ENCODE measurements at places on chromosomes 7 and 10.
A peak's percentile ranks its signal among the peaks of the same experiment; 100 is the strongest.

DNA sequence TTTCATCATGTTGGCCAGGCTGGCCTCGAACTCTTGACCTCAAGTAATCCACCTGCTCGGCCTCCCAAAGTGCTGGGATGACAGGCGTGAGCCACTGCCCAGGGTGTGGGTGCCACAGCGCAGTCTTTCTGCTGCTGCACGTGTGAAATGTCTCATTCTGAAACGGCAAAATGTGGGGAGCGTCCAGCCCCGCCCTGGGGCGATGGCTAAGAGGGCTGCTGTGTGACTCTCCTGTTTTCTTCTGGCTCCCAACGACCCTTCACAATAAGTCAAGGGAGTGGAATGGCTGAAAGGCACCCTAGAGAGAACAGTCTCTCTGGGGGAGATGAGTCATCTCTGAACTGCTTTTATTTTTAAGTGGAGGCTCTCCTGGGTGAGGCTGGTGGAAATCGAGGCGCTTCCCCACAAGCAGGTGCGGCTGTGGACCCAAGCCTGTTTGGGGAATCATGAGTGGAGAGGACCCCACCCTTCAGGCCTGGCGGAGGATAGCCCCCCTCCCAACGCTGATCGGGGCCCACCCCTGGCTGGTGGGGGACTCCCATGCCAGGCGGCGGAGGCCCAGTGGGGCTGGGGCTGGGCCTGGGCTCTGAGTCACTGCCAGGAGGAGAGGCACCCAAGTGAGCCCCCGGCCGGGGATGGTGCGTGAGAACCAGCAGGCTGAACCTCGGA, 18.0 kb downstream of the ADAP1 start:
- no peak for DNase-seq

DNA sequence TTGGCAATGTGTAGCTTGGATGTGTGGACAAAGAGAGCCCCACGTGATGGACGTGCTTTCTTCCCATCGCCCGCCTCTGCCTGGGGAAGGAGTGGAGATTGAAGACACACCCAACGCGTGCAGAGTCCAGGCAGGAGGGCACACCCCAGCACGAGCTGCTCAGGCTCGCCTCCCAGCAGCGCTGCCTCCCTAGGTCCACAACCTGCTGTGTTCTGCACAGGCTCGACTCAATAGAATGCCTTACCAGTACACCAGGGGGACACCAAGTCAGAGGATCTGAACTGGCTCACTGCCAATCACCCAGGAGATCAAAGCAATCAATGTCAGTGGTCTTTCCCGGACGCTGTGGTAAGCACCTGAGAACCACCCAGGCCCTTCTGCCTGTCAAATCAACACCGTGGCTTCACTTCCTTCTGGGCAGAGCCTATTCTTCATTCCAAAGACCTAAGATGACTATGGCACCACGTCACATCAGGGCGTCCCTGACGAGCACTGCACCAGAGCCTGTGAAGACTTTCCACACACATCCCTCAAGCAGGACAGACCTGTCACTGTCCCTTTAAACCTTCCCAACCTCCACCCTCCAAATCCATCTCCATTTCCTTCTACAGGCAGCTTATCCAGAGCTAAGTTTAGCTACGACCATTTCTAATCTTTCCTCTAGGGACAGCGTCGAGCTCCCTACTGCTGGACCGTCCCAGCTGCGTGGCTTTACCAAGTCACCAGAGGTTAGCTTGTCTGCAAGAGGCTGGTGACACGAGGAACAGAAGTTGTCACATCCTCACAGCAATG, 72.3 kb downstream of the AMZ1 start:
- DNase-seq = no peak

DNA sequence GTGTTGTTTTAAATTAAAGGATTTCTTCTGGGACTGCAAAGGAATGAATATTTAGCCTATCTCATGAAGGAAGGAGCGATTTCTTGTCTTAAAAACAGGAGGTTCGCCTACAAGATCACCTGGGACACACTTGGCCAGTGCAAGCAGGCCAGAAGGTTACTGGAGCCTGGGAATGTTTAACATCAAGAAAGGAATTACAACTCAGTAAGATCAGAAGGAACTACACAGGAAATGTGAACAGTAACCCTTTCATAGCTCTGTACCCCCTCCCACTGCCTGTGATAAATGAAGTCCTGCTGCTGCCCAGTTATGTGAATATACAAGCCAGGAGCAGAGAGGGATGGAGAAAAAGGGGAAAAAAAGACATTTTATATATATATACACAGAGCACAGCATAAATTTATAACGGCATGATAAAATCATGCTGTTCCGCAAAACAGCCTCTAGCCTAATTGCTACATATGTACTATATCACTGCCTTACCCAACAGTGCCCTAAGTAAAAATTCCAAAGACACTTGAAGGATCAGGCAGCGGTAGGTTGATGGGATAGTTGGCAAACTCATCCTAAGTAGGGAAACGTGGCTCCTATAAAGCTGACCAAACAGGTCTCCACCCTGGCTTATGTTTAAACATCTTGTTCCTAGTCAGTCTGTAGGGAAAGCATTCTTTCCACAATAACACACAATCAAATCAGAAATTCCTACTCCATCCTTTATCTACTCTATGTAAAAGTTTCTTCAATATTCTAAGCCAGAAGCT, 63.8 kb downstream of the ZNF438 start:
- no peak for DNase-seq

DNA sequence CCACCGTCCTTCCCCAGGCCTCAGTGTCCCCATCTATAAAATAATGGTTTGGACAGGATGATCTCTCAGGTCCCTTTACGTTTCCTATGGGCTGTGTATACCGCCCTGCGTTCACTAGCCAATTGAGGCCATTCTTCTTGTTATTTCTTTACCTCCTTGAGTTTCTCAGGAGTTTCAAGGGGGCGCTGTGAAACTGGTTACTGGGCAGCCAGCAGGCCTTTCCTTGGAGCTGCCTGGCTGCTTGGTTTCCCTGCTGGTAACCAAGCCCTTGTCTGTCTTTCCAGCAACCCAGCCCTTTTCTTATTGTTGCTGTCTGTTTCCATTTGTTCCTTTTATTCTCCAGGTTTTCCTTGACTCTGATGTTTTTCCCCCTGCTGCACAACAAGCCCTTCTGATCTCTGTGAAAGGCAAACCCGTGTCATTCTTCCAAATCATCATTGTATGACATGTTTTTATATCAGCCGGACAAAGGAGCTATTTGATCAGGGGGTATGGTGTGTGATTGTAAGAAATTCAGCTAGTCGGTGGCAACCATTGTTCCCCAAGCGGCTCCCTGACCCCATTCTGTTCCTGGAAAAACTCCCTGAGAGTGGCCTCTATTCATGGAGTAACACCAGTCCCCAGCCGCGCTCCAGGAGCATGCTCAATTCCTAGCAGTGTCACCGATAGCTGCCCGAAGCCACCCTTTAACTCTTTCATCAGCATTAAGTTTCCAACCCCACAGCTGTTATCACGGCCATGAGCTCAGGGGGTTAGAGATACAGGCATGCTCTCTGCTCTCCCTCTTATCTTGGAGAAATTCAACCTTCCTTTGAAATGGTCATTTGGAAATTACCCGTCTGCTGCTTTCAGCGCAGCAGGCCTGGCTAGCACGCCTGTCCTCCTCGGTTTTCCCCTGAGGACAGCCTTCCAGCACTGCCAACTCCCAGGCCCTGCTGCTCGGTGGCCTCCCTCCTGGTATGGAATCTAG, 26.6 kb downstream of the FGF8 start:
- no peak for DNase-seq

DNA sequence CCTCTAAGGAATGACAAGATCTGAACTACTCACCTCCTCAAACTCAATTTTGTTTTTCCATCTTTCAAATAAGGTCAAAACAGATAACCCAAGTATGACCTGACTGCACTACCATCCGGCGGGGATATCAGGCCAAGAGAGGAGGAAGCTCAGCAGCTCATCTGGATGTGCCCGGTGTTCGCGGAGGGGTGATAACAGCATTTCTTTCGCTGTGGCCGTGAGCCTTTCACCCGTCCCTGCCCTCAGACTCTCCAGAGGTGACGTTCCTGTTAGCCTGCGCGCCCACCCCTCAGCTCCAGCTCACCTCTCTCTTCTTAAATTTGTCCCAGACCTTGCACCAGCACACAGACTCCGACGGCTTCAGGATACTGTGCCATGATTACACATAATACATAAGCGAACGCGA, 526 bp downstream of the ZNF248 start:
- peak; percentile 3 for DNase-seq

- no peak for DNase-seq
Observed at GRCh38 chr7:55020466-55020871, 1.7 kb downstream of the EGFR start.

DNA sequence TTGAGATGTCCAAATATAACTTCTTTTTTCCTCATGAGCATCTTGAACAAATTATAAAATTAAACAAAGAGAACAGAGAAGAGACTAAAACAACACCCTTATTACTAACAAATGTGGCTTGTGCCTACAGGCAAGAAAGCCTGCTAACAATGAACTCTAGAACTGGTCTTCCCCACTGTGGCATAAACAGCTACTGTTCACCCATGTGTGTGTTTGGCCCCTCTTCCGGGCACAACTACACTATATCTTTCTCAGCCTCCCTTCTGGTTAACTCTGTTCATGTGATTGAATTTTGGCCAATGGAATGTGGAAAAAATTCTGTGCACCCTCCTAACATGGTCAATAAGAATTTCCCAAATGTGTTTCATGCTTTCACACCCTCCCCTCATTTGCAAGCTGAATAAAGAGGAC, 117.0 kb downstream of the KBTBD2 start:
- no peak for DNase-seq

Data from stimulated activated CD8-positive, alpha-beta memory T cell treated with anti-CD3 and anti-CD28 coated beads, Interleukin-7, amount 100 ng/mL, for 24 hours (primary cell).